ENCODE measurements at places on chromosomes 6 and 20.

GRCh38 chr6:163705923-163706322 lies 291.4 kb downstream of the QKI start:
- DNase-seq = no peak

- DNase-seq = no peak
These were observed 117.2 kb upstream of the ESR1 start for GRCh38 chr6:151690303-151690702.

GRCh38 chr6:122817766-122818165 lies 28.7 kb downstream of the SMPDL3A start:
- DNase-seq = no peak

DNA sequence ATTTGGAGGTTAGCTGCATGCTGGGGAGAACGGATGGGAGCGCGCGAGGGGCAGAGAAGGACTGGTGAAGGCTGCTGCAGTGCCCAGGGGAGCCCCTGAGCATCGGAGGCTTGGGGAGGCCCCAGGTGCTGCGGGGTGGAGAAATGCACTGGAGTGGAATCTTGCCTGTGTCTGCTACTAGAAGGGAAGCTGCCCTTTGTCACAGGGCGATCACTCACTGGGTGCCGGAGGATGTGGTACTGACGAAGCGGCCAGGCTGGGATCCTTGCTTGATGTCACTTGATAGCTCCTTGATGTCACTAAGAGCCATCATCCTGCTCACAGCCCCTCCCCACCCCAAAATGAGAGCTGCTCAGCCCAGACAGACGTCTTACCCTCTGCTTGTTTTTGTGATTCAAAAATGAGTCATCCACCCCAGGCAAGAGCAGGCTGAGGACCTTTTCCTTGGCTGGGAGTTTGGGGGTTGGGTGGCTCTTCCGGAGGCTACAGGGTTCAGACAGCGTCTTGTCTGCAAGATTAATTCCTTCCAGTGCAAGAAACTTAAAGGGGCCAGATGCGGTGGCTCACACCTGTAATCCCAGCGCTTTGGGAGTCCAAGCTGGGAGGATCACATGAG lies 62.6 kb upstream of the PMEPA1 start:
- DNase-seq = no peak

GRCh38 chr20:63911176-63911575 lies 16.2 kb downstream of the DNAJC5 start:
- no peak for DNase-seq

- DNase-seq = no peak
These were observed 3.3 kb downstream of the HSP90AB1 start for GRCh38 chr6:44250067-44250717.

DNA sequence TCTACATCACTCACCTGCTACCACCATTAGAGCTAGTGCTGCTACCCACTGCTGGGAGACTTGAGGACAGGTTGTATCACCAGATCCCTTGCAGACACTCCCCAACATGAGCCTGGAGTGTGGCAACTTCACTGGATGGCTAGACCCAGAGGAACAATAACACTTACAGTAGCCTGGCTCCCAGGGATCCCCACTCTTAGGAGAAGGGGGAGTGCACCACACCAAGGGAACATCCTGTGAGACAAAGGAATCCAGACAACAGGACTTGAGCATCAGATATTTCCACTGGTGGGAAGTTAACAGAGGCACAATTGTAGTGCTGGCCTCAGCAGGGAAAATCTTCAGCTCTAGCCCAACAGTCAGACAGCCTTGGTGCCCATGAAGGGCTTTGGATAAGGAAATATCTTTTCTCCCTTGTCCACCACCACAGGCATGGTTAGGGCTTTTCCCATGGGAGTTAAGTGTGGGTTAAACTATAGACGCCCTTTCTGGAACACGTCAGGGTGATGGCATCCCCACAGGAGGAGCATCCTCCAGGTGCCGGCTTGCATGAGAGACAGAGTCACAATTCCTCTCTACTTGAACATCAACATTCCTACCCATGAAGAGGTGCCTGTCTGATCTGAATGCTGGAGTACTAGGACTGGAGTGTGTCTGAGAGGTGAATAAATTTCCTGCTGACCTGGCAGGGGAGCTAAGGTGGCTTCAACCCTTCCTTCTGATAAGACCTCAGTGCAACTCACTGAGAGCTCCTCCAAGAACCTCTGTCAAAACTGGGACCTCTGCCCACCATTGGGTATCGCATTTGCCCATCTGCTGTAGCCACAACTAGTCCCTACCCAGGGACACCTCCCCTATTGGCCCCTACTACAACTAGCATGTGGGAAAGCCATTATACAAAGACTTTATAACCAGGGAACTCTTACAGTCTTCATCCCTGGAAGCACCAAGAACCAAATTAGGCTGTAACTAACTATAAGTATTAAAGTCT lies 55.4 kb upstream of the SIRPG start:
- no peak for DNase-seq

- DNase-seq = no peak
These were observed 6.9 kb upstream of the SYNDIG1 start for GRCh38 chr20:24462460-24463010.

- DNase-seq = no peak
These were observed 26.4 kb downstream of the TRIM27 start for GRCh38 chr6:28897369-28897745.

DNA sequence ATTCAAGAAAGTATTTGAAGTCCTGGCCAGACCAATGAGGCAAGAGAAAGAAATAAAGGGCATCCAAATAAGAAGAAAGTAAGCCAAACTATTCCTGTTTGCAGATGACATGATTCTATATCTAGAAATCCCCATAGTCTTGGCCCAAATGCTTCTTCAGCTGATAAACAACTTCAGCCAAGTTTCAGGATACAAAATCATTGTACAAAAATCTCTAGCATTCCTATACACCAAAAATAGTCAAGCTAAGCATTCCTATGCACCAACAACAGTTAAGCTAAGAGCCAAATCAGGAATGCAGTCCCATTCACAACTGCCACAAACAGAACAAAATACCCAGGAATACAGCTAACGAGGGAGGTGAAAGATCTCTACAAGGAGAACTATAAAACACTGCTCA lies 60.1 kb upstream of the PHIP start:
- no peak for DNase-seq

DNA sequence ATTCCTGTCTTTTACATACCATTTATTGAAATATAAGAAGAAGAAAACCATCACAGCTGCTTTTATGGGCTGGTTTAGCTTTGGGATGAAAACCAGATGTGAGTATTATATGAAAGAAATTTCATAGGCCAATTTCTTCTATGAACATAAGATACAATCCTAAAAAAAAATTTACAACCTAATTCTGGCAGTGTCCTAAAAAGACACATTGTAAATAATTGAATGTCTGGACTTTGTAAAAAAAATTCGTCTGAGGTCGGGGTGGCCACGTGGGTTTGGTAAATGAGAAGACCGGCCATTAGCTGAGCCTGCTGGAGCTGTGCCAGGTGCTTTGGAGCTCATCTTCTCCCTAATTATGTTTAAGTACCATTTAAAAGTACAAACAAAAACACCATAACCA lies 26.8 kb downstream of the DACT2 start:
- DNase-seq = no peak

- DNase-seq = no peak
These were observed 29.4 kb downstream of the SDCBP2 start for GRCh38 chr20:1299522-1299921.

GRCh38 chr20:17327185-17328148 lies 100.6 kb downstream of the PCSK2 start:
- DNase-seq = no peak

DNA sequence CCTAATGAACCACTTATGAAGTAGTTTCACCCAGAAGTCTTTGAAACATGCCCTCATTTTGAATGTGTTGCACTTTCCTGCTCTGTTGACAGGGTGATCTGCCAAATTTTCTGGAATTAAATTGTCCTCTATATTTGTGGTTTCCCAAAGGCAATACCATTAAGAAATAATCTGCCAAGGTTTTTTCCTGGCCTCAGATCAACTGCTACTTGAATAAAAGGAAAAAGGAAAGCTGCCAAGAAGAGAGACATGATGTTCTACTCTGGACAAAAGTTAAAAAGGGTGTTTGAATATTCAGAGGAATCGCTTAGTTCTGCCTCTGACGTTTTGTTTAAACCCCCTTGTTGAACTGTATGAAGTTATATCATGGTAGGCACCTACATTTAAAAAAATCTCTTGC lies 37.4 kb upstream of the ARMH2 start:
- no peak for DNase-seq

- DNase-seq = no peak
These were observed 15.0 kb downstream of the TRAPPC3L start for GRCh38 chr6:116530436-116530835.

DNA sequence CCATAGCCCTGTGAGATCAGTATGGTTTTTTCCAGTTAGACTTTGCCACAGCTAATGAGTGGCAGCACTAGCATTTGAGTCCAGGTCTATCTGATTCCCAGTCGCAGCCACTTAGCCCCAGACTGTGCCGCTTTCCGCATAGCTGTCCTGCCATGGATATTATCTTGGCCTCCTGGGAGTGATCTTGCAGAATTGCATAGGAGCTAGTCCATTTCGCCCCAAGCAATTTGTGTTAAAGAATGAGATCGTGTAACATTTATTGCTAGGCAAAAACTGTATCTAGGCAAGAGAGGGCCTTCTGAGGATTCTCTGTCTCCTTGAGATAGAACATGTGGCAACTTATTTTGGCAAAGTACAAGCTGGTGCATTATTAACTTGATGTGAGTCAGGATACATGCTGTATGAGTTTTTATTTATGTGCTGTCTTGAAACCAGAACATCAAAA lies 74.2 kb downstream of the EZR start:
- no peak for DNase-seq
